ENCODE measurements at places on chromosomes 16 and 17.
A peak's percentile ranks its signal among the peaks of the same experiment; 100 is the strongest.

- DNase-seq, result no peak
These were observed 6.1 kb downstream of the USP7 start for GRCh38 chr16:8957509-8958157.

DNA sequence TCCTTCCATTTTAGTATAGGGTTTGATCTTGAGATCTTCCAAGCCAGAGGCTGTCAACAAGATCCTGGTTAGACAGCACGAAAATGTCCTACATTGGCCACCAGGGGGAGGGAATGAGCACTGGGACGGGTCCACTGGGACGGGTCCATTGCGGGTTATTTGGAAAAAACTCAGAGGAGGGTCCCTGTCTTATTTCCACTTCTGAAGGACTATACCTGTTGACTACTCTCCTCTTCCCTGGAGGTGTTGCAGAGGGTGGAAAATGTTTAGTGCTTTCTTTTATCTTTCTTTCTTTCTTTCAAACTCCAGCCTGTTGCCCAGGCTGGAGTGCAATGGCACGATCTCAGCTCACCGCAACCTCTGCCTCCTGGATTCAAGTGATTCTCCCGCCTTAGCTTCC is 2.5 kb downstream of the TTLL6 start:
- peak; percentile 38 for DNase-seq

DNA sequence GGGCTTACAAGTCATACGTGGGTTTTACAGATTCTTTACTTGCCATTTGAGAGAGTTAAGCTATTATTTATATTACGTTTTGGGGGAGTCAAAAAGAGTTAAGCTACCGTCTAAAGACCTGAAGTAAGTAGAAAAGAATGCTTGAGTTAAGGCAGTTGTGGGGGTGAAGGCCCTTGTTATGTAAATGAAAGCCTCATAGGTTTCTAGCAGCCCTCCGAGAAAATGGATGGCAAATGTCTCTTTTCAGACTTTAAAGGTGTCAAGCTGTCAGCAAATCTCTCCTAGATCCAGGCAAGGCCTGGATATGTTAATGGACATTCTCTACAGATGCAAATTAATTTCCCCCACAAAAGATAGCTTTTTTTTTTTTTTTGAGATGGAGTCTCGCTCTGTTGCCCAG is 7.2 kb upstream of the EIF4A3 start:
- DNase-seq, result no peak

GRCh38 chr16:3050487-3050886 is 4.1 kb downstream of the MMP25 start:
- no peak for DNase-seq

DNA sequence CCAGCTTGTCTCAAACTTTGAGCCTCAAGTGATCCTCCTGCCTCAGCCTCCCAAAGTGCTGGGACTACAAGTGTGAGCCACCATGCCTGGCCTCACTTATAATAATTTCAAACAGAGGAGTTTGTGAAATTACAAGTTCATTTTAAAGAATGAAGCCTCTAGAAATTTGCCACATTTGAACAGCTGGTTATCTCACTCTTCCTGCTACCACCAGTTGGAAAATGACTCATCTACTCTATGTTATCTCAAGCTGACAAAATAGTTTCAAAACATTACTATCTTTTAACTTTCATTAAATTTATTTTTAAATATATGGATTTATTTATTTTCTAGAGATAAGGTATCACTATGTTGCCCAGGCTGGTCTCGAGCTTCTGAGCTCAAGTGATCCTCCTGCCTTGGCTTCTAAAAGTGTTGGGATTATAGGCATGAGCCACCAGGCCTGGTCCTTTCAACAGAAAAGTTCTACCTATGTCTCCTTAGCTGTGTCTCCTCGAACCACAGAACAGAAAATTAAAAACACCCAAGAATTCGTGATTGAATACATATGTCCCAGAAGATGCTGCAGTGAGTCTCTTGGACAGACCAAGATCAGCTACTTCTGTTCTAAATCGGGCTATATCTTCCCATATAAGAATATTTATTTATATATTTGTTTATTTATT is 47.6 kb downstream of the MYH13 start:
- no peak for DNase-seq

GRCh38 chr17:74473294-74473693 is 6.9 kb downstream of the CD300A start:
- no peak for DNase-seq

DNA sequence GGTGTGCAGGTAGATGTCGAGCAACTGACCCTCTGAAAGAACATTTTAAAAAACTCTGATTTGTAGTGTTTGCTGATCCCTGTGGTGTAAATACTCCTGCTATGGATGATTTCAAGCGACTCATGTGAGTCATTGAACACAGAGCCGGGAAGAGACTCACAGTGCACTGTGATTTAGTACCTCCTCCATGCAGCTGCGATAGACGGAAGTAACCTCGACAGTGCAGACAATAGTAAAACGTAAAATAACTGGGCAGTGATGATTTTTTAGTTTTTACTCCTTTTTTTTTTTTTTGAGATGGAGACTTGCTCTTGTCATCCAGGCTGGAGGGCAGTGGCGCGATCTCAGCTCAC is 8.7 kb downstream of the TBX21 start:
- DNase-seq, result no peak

DNA sequence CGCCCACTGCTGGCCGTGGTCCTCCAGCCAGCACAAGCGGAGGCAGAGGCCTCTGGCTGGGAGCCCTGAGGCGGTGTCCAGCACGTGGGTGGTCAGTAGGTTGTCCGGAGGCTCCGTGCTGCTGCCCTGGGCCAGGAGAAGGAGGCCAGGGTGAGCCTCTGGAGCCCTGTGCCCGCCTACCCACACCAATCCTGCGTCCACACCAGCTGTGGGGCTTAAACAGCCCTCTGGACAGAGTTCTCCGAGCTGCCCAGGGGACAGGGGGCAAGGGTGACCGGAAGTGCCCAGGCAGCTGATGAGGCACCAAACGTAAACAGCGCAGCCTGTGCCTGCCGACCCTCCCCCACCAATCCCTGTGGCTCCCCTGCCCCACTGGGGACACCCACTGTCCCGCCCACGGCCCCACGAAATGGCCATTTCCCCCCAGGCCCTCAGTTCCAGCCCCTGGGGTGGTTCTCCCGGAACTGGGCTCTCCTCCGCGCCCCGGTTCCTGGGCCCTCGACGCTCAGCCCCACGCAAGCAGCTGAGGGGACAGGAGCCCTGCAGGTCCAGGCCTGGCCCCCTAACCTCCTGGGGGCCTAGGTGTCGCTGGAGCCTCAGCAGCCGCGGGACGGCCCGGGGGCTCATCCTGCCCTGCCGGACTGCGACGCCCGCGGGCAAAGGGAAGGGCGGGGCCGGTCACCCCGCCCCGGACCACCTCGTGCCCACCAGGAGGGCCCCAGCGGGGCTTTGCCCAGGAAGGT is 27.9 kb upstream of the DBNDD1 start:
- DNase-seq, result no peak

- no peak for DNase-seq
These were observed 44.8 kb upstream of the NLRP1 start for GRCh38 chr17:5629128-5629527.

Measured in T follicular helper cell (primary cell).